SW 1271 (cell line): ENCODE measurements at places on chromosomes 16 and 17.
A peak's percentile ranks its signal among the peaks of the same experiment; 100 is the strongest.

- DNase-seq, result no peak
These were observed 157.4 kb upstream of the ZFHX3 start for GRCh38 chr16:73205153-73205886.

DNA sequence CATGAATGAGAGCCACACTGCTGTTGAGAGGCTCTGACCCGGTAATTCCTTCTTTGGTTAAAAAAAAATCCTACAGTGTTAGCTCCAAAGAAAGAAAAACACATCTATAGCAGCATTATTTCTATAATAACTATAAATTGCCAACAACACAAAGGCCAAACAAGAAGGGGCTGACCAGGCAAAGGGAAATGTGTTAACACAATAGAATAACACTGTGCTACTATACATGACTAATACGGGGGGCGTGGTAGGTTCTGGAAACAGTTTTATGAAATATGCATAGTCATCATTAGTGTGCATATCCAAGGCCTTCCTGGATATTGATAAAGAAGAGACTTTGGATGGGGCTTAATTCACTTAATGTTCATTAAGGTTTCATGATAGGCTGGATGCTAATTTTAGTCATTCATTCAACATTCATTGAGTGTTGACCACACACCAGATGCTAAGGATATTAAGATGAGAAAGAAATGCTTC lies 50.0 kb upstream of the CCL1 start:
- DNase-seq, result no peak

DNA sequence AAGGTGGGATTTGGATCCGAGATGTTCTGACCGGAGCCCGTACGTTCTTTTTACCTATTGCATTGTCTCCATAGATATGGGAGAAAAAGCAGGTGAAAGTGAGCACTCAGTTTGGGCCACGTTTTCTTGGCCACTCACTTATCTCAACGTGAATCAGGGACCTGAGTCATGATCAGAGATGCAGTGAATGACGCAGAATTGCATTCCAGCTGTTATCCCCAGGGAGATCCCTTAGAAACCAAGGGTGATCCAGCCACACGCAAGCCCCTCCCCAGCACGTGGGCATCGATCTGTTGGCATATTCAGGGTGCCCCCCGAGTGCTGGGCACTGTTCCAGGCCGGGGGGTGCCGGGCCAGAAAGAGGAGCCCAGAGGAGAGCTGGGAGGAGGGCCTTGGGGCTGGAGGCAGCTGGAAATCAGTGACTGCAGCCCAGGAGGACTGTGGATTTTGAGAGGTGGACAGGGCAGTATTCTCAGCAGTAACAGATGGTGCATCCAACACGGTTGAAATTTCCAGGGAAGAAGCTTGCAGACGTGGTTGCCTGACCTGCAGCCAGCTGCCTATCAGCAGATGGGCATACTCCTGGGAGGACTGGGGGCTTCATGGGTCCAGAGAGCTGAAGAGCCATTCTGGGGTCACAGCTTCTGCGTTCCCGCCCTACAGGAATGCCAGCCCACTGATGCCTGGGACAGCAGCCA lies 87.2 kb upstream of the CACNG5 start:
- DNase-seq, result no peak

GRCh38 chr16:13866073-13866472 lies 53.9 kb upstream of the ERCC4 start:
- peak; percentile 22 for DNase-seq

- DNase-seq, result peak; percentile 75
These were observed 41.8 kb upstream of the ARL4D start for GRCh38 chr17:43356999-43357398.
